ENCODE measurements at places on chromosomes 2 and 18.
A peak's percentile ranks its signal among the peaks of the same experiment; 100 is the strongest.

- DNase-seq = no peak
Observed at GRCh38 chr2:57107353-57107752, 923.6 kb downstream of the CCDC85A start.

DNA sequence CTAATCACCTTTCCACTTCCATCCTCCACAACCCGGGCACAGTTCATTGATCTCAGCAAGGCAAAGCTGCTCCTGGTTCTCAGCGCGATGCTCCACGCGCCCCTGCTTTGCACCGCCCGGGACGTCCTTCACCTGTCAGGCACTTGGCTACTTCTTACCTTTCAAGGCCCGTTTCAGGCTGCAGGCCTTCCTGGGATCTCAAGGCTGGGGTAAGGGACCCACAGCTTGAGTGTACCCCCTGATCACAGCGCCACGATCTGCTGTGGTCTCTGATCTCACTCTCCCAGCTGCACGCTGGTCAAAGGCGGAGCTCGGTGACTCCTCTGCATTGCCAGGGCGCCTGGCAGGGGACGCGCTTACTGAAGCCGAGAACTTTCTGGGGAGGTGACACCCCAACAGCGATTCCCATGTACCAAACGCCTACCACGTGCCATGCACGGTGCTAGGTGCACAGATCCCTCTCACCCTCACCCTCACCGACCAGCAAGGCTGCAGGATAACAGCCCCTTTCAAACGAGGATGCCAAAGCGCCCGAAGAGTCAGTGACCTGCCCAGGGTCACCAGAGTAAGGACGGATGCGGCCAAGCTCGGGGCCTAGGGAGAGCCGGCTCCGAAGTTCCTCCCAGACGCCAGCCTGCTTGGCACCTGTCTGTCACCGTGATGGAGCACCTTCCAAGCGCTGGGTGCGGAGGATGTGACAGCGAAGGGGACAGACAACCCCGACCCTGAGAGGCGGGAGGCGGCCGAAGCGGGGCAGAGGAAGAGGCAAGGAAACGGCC lies 818 bp downstream of the ITGB1BP1 start:
- peak; percentile 34 for DNase-seq

- no peak for DNase-seq
Observed at GRCh38 chr2:7014174-7014640, 97.0 kb downstream of the RNF144A start.

DNA sequence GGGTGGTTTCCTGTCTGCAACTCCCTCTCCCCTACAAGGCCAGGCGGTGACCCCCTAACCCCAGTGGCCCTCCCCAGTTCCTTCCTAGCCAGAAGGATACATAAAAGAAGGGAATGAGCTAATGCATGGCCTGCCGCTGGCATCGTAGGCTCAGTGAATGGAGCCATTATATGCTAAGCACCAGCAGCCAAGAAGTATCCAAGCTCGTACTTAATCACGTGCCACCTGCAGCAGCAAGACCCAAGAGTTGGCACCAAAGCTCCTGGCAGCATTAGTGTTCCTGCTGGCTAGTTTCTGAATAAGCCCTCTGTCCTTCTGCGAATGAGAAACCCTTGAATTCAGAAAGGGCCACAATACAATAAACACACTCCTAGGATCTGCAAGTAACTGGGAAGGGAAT lies 4.3 kb downstream of the DBI start:
- no peak for DNase-seq

DNA sequence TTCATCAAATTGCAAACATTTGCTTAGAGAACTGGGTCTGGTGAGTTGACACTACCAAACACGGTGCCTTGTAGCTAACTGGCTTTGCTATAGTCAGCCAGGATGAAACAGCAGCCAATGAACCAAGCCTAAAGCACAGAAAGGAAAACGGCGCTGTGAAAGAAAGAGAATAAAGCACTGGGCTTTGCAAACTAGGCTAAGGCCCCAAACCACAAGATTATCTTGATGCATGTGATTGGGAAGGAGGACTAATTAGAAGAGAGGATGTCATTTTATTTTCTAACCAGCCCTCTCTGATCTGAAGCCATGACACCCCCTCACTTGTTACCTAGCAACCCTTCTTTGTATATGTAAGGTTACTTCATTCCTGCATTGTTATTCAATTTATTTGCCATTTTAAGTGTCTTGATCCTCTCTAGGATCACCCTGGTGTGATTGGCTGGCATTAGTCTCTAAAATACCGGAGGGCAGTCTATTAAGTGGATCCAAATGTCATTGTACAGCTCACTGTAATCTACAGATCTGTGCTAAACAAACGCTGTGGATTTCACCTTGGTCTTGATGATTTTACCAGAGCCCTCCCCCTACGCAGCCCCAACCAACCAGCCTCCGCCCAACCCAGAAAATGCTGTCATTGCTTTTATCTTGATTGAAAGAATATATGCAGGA lies 395.4 kb upstream of the ACVR2A start:
- peak; percentile 2 for DNase-seq

DNA sequence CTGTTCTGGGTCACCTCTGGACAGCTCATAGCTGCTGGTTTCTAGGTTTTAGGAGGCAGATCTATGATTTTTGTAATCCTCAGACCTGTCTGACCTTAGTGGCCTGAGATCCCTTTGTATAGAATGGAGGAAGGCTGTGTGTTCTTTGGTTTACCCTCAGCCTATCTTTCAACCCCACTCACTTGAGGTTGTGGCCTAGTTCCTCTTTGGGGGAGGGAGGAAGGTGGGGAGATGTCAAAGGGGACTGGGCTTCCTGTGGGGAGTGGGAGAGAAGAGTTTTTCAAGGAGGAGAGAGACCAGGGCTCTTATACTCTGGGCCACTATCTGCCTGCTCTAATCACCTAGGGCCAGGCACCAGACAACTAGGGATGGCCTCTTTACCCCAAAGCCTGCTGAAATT lies 28.5 kb downstream of the SEMA4F start:
- DNase-seq = no peak

DNA sequence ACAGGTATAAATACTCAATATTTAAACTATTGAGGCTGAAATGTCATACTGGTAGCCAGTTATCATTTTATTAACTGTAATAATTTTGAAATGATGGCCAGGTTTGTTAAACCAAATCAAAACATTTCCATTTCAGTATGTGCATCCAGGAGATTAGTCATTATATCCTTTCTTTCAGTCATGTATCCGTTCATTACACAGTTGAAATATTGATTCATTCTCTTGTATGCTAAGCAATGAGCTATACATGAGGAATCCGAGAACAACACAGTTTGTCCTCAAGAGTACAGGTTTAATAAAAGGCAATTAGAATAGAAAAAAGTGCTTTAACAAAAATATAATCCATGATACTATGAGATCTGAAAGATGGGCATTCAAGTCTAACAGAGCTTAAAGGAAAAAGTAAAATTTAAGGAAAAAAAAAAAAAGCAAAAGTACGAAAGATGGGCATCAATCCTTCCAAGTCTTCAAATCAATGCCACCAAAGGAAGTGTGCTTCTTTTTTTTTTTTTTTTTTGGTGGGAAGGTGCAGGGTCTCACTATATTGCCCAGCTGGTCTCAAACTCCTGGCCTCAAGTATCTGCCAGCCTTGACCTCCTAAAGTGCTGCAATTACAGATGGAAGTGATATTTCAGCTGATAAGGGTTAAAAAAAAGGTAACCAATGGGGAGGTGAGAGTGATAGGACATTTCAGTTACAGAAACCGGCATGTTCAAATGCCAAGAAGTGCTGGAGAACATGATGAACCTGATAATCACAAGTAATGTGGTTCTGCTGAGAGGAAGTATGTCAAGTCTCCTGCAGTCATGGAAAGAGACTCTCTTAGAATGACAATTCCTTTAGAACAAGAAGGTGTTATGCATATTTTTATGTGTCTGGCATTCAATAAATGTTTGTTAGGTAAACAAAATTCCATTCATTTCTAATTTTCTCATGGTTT lies 35.8 kb downstream of the PUM2 start:
- DNase-seq = no peak

GRCh38 chr18:23204589-23205235 lies 69.4 kb downstream of the CABLES1 start:
- DNase-seq = no peak

- no peak for DNase-seq
Observed at GRCh38 chr18:42401131-42401673, 446.2 kb downstream of the PIK3C3 start.

DNA sequence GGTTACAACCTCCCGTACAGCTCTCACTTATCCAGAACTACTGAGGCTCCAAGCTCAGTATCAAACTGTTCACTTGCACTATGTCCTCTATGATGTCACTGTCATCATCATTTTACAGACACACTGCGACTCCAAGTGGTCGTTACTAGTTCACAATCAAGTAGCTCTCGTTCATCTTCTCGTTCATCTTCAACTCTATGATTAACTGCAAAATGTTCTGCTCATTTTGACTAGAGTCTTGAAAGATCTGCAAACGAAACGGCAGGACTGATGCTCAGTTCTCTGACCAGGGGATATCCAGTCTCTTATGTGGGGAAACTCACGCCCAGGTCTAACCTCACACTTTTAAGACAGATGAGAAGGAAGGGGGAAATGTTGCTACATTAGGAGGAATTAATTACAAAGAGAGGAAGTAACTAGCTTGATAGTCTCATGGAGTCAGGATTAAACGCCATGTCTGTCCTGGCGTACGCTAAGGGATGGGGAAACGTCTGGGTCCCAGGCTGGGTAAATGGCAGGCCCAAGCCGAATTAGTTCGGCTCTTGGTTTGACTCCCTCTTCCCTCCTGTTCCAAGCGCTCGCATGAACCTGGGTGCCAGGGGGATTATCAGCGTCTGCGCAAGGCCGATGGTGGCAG lies 794 bp upstream of the CHCHD5 start:
- no peak for DNase-seq

- DNase-seq = no peak
Observed at GRCh38 chr2:6827566-6828298, 38.0 kb downstream of the CMPK2 start.

DNA sequence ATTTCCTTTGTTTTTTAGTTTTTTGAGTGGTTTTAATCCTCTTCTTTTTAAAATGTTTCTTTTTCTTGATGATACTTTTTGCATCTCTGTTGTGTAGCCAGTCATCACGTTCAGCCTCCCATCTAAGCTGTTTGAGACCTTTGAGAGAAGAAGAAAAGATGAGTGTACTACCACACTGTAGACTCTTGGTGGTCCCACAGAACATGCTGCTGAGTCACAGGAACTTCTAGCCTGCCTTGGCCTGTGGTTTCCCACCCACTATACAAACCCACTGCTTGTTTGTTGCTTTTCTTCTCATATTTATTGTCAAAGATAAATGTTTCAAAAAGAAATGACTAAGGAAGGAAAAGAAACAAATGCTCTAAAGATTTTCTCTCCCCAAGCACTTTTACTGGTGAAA lies 5.5 kb downstream of the CEBPZOS start:
- no peak for DNase-seq

- no peak for DNase-seq
Observed at GRCh38 chr2:18505703-18506341, 54.6 kb downstream of the RDH14 start.

DNA sequence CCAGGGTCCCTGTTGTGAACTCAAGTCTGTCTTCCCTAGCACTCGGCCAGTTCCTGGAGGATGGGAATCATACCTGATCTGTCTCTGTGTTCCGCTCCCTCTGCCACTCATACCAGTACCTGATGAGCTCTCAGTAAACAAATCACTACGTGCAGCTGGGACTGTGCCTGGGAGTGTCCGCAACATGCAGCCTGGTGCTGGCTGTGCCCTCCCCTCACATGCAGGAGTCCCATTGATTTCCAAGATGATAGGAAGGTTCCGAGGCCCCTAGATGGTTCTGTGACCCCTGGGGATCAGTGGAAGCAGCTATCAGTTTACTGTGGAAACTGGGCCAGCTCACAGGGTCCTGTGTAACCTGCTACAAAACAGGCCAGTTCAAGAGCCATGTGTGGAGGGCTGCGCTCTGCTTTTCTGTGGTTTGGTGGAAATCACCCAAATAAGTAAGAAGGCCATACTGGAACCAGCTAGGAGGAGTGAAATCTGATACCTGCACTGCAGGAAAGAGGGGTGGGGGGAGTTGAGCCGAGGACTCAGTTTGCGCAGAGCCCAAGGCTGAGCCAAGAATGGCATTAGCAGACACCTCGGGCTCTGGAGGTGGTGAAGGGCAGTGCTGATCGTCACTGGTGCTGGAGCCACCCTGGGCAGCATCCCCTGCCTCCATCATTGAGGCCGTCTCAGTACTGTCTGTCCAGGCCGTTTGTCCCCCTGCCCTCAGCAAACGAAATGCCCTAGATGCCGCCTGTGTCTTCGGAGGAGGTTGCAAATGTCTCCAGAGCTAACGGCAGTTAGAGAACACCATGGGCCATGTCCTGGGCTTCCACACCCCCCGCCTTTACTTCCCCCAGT lies 93.3 kb downstream of the KLHL29 start:
- DNase-seq = no peak

DNA sequence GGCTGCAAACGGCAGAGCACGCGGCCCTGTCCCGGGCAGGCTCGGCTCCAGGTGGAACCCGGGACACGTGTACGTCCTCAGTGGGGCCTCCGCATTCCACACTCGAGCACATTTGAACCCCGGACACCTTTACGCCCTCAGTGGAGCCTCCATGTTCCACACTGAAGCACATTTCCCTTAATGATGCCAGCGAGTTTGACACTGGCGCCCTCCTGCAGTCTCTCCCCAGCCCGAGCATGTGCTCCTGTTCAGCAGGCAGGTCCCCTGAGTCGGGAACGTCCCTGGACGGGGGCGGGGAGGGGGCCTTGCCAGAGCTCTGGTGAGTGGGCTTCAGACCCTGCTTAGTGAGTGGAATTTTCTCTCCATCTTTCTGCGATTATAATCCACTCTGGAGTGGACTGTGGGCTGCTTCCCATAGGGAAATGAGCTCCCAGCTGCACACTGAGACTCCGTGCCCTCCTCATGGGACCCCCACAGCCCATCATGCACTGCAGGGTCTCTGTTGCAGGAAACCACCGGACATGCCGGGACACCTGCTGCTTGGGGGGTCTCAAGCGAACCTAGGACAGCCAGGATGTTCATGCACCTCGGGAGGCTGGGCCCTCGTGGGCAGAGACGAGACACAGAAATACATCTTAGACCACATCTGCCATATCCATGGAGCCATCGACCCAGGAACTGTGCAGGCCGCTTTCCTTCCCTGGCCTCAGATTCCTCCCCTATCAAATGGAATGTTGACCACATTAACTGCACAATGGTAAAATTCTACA lies 70.3 kb upstream of the SNTG2 start:
- no peak for DNase-seq

DNA sequence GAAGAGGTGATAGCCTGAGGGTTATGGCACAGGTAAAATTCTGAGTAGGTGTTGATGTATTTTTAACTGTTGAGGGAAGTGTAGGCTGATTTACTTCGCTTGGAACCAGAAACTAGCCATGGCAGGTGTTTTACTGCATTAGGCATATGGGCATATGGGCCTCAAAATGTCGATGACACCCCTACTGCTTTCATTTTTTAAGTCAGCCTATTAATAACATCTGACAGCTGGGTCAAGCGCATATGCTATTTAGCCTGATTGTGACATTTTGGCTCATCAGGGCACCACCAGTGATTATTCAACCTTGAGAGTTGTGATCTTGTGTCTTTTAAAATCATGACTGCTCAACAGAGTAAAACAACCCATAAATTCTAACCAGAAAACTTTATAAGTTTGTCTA lies 1396.9 kb upstream of the NXPH2 start:
- no peak for DNase-seq

- no peak for DNase-seq
Observed at GRCh38 chr2:239003624-239004273, 155.9 kb downstream of the TWIST2 start.

- DNase-seq = no peak
Observed at GRCh38 chr18:74326231-74326630, 10.6 kb downstream of the C18orf63 start.

- no peak for DNase-seq
Observed at GRCh38 chr2:67856866-67857265, 205.9 kb downstream of the C1D start.

Measured in stimulated activated CD4-positive, alpha-beta T cell treated with anti-CD3 and anti-CD28 coated beads, TNF-alpha, amount 100 ng/mL, for 4 hours (primary cell).